ENCODE measurements at places on chromosomes 4 and X.
A peak's percentile ranks its signal among the peaks of the same experiment; 100 is the strongest.

GRCh38 chr4:18180122-18180521 lies 158.6 kb upstream of the LCORL start:
- no peak for DNase-seq

DNA sequence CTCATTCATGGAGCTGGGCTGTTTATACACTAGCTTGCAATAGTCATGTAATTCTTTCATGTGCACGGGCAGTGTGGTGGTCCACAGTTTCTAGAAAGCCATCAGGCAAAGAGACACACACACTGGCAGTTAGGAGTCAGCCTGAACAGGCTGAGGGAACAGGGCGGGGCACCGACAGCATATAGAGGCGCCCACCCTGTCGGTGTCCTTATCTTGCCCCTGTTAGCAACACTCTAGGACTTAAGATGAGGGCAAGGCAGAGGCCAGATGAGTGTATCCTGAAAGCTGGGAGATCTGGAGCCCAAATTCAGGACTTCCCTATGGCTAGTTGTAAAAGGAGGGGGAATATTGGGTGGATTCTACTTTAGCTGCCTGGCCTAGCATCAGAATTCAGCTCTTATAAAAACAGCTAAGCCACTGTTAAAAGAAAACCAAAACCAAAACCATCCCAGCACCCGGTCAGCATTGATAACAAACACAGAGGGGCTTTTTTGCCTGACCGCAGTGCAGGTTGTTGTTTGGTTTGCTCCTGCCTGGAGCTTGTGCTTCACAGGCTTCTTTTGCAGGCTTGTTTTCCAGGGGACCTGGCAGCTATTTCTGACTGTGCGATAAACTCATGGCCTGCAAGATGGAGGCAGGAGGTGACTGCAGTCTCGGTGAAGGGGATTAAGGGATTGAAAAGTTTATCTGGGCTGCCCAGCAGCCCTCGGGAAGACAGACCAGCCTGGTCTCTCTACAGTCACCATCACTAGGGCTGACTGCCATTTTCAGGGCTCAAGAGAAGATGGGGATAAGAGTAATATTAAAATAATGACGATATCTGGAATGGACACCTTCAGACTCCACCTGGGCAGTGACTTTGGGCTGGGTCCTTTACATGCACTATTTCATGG lies 638.9 kb downstream of the MID1IP1 start:
- DNase-seq: no peak

DNA sequence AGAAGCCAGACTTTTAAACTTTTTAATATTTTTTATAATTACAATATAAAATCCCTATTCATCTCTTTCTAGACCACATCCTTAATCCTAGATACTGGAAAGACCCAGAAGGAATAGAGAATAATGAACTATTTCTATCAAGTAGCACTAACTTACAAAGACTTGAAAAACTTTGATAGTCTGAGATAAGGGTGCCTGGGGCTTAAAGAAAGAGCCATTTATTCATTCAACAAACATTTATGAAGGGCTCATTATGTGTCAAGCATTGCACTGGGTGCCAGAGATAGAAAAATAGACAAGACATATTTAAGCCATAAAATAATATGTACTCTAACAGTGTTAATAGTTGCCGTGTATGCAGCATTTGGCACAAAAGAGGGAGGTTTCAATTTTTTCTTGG lies 178.0 kb upstream of the EMCN start:
- DNase-seq: no peak

GRCh38 chrX:141314441-141314840 lies 72.1 kb upstream of the SPANXC start:
- no peak for DNase-seq

DNA sequence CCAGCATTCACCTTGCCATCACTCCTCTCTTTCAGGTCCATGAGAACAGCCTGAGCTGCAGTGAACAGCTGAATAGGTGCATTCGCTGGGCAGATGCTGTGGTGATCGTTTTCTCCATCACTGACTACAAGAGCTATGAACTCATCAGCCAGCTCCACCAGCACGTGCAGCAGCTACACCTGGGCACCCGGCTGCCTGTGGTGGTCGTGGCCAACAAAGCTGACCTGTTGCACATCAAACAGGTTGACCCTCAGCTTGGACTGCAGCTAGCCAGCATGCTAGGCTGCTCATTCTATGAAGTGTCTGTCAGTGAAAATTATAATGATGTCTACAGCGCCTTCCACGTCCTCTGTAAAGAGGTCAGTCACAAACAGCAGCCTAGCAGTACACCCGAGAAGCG lies 3.2 kb downstream of the RASL11B start:
- DNase-seq: no peak

DNA sequence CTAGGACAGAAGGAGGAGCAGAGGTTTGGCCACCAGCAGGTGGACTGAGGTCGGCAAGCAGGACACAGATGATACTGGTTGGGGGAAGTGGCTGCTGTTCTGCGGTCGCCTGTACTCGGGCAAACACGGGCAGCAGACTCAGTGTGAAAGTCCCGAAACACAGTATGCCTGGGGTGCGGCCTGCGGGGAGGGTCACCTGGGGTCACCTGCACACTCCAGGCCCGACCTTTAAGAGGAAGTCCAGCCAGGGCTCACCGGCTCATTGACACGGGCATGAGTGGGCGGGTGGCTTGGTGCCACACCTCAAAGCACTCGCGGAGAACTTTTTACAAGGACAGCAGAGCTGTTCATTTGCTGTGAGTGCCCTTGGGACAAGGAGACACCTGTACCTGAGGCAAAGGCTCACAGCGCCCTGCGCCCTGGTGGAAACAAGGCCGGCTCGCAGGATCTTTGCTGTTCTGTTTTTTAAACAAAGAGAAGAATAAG lies 71.5 kb upstream of the MXD4 start:
- no peak for DNase-seq

DNA sequence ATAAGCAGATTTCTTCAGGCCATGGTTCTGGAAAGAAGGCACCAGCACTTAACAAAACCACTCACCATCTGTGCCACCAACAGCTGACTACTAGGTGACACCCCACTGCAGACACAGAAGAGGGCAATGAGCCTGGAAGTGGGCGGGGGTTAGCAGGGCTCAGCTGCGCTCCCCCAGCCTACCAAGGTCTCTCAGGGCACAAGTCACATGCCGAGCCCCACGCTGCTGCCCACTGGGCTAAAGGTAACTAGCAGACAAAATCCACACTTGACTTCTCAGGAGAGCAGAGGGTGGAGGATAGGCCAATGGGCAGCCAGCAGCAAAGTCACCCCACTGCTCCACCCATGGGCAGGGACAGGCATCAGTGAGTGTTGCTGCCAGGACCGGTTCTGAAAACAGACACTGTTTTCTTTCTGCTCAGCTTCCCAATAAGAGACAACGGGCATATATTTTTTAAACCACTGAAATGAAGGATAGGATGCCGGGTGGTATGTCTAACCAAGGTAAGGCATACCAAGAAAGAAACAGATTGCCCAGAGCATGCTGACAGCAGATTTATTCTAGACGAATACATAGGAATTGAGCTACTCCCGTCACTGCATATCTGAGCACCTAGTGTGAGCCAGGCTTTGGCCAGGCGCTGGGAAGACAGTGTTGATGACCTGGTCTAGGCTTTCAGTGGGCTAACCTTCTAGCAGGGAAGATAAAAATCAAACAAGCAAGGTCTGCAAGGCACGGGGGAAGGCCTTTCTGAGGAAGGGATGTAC lies 20.1 kb downstream of the ACSL1 start:
- DNase-seq: no peak

DNA sequence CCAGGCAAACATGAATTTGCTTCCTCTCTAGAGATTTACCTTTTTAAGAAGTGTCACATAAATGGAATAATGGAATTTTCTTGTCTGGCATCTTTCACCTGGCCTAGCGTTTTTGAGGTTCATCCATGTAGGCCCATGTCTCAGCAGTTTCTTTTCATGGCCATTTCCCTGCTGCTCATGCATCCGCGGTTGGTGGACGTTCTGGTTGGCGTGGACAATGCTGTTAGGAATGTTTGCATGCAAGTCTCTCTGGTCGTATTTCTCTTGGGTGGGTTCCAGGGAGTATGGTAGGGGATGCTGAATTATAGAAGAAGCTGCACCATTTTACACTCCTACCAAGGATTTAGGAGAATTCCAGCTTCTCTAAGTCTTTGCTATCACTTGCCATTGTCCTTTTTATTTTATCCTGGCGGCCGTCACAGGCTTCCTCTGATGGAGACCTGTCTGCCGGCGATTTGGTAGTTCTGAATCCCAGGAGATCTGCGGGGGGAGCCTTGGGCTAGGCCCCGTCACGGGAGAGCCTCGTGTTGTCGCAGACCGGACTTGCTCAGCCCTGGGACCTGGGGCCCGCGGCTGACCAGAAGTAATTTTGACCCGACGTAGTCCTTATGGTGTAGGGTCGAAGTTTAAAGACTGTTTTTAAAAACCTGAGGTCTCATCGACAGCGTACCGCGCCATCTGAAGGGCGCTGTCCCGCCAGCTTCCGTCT lies 56.9 kb upstream of the TADA2B start:
- no peak for DNase-seq

GRCh38 chrX:19953145-19953544 lies 37.7 kb downstream of the BCLAF3 start:
- no peak for DNase-seq

DNA sequence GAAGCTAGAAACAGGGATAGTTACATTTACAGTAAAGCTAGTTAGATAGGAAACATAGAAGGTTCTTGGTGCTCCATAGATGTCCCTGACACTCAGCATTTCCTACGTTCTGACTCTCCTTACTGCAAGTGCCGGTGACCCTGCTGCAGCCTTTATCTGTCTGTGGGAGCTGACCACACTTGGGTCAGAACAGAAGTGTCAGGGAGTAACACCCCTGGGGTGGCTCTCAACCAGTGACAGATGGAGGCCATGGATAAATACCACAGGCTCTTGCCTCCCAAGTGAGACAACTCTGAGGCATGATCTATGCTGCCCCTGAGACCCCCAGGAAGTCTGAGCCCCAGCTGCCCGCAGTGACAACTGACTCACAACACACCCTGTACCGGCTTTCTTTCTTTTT lies 69.8 kb downstream of the ANXA3 start:
- no peak for DNase-seq

- DNase-seq: no peak
Observed at GRCh38 chrX:16855363-16856075, 14.6 kb downstream of the RBBP7 start.

DNA sequence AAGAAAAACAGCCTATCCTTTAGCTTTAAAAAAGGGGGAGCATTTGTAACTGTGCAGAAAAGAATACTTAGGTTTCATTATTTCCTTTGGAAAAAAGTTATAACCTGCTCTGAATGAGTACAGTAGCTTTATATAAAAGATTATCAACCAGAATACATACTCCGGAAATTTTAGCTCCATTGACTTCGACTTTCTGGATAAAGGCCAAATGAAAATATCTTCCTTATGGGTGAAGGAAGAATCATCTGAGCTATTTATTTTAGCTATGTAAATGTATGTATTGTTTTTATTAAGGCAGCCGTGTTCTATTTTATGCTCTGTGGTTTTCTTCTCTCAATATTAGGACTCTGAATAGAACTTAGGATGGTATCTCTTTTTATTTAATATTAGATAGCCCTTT lies 69.0 kb upstream of the ETNPPL start:
- DNase-seq: no peak

DNA sequence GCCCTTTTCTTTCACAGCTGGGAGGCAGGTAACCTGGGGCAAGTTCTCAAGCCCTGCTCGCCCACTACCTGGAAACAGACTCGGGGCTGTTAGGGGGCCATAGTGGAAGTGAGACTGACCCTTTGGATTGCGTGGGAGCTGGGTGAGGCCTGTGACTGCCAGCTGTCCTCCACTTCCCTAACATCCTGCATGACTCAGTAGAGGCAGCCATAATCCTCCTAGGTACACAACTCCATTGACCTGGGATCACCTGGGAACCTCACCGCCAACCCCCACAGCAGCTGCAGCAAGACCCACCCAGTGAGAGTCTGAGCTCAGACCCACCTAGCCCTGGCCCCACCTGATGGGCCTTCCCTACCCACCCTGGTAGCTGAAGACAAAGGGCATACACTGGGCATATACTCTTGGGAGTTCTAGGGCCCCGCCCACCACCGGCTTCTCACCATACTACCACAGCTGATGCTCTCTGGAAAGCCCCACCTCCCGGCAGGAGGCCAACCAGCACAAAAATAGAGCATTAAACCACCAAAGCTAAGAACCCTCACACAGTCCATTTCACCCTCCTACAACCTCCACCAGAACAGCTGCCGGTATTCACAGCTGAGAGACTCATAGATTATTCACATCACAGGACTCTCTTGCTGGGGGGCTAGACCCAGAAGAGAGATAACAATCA lies 61.1 kb upstream of the DCTD start:
- peak; percentile 2 for DNase-seq

- no peak for DNase-seq
Observed at GRCh38 chr4:22551550-22551949, 35.7 kb upstream of the ADGRA3 start.

- no peak for DNase-seq
Observed at GRCh38 chr4:78667764-78668163, 108.4 kb upstream of the BMP2K start.

DNA sequence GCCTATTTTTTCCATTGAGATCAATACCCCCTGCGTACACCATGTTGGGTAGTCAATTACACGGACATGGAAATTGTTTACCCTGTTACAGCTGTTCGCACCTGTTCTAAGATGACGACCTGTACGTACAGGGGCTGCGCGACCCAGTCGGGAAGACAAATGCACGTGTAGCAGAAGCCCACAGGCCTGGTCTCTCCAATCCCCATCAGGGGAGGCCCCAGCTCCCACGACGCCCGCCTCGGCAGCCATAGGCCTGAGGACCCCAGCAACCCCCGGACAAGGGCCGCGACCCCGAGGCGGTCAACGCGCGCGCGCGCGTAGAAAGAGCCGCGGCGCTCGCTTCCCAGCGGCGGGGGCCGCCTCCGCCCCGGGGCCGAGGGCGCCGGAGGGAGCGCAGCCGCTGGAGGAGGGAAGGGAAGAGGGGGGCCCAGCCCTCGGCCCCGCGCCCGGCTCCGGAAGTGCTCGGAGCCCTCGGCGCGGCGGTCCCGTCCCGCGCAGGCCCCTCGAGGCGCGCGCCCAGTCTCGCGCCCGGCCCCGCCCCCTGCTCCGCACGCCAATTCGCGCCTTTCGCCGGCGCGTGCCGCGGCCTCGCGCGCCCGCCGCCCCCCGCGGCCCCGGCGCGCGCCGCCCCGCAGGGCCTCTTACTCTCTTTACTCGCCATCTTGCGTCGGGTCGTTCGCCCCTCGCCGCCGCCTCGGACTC lies 618 bp downstream of the RBBP7 start:
- DNase-seq: peak; percentile 2

- no peak for DNase-seq
Observed at GRCh38 chrX:79704325-79704724, 310.2 kb upstream of the TBX22 start.

DNA sequence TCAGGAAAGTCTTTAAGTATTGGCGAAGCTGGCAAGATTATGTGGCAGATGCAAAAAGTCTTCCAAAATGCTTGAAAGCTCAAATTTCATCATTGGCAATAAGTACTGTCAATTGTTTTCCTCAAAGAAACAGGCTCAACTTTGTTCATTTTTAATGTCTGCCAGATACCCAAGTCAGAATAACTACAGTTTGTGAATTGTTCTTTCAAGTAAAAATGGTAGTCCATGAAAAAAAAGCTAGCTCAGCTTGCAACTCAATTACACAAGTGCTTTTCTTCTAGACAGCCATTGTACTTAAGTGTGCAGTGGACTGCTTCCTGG lies 70.5 kb downstream of the AFF1 start:
- no peak for DNase-seq
